Testis (tissue), 5 donors: ENCODE measurements at places on chromosomes 16 and 17. TPM values are rescaled to one million over a fixed set of nuclear protein-coding genes. Genes with fewer than 3 reads are reported as not detected.

DNA sequence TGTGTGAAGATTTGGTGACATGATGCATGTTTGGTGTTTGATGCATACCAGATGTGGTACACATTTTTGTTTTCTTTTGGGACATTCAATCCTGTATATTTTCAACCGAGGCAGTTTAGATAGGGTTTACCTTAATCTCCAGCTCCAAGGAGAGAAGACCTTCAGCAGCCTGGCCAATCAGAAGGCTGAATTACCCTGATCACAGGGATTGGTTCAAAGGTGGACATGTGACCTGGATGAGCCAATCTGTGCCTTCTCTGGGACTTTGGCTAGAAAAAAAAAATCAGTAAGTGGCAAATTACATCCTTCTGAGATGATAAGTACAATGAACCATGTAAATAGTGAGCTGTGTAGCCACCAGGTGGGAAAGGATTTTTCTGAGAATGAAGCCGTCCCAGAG, 205.1 kb downstream of the SHISA9 start:
- no peak overlapping the region for H3K27ac ChIP-seq
- no peaks in the 10 kb centered on the region for H3K27me3 ChIP-seq
- H3K4me3 ChIP-seq, result no peak overlapping the region
- no peaks in the 10 kb centered on the region for H3K36me3 ChIP-seq

DNA sequence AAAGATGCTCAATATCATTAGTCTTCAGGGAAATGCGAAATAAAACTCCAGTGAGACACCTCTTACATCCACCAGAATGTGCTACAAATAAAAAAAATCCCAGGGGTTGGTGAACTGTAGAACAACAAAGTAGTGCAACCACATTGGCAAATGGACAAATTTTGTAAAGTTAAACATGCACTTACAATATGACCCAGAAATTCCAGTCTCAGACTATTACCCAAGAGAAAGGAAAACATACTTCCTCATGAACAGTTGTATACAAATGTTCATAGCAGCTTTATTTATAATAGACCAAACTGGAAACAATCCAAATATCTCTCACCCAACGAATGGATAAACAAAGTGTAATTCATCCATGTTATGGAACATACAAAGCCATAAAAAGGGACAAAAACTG, 239.5 kb downstream of the ABCC12 start:
- no peaks in the 10 kb centered on the region for H3K36me3 ChIP-seq
- no peak for DNase-seq
- no peak overlapping the region for H3K27ac ChIP-seq
- H3K27me3 ChIP-seq, result no peaks in the 10 kb centered on the region

DNA sequence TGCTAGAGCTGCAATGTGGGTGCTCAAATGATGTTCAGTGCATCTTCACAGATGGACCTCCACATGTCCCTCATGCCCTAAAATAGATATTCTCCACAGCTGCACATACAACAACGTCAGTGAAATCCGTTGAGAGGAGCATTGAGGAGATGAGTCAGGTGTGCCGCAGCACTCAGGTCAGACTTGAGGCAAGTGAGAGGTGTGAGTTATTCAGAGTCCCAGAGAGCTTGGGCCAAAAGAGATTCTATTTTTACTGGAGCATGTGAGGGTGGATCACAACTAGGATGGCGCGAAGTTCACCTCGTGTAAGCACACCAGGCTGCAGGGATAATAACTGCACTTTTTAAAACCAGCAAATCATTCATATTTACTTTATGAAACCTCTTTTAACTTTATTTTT, 645.3 kb downstream of the MAF start:
- H3K4me3 ChIP-seq, result no peak overlapping the region
- H3K27ac ChIP-seq, result no peak overlapping the region
- no peaks in the 10 kb centered on the region for H3K36me3 ChIP-seq
- no peaks in the 10 kb centered on the region for H3K27me3 ChIP-seq
- DNase-seq, result no peak

- H3K4me1 ChIP-seq, result no peaks in the 10 kb centered on the region
- H3K36me3 ChIP-seq, result no peaks in the 10 kb centered on the region
- H3K4me3 ChIP-seq, result no peak overlapping the region
- no peaks in the 10 kb centered on the region for H3K27me3 ChIP-seq
Observed at GRCh38 chr17:3766779-3767178, 34.2 kb downstream of the ITGAE start.

GRCh38 chr17:79619196-79619595, 8.3 kb upstream of the RBFOX3 start:
- no peak overlapping the region for H3K4me3 ChIP-seq
- H3K4me1 ChIP-seq, result no peaks in the 10 kb centered on the region
- no peaks in the 10 kb centered on the region for H3K27me3 ChIP-seq

DNA sequence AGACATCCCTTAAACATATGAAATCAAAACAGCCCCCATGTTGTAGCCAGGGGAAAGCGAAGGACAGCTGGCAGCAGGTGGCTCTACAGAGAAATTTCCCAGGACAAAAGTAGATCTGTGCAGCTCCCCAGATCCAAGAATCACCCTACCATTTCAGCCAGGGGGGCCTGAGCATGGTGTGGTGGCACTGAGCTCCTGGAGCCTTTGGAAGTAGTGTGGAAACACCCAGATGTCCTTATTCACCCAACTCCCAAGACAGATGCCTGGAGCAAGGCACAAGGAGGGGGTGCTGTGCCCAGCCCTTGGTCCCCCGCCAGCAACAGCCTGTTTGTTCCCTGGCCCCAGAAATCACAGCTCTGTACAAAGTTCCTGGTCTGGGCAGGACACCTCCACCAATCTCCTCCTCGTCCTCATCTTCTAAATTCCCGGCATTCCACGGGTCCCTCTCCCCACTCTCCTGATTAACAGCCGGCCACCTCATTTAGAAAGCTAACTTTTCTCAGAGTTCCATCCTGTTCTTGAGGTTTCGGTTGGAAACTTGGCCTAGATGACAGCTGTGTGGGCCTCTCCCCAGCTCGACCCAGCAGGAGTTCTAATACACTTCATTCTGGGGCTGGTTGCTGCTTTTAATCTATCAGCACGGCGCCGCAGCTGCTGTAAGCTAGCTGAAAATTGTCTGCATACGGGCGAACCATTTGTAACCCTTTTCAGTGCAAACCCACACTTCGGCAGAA, 191.1 kb downstream of the C16orf78 start:
- DNase-seq, result no peak
- H3K27ac ChIP-seq, result peak overlapping the region; percentile 73
- no peaks in the 10 kb centered on the region for H3K36me3 ChIP-seq

GRCh38 chr16:50741225-50741780, 583 bp upstream of the CYLD start:
- no peaks in the 10 kb centered on the region for H3K27me3 ChIP-seq
- H3K4me1 ChIP-seq, result no peaks in the 10 kb centered on the region
- peak overlapping the region; percentile 90 for H3K4me3 ChIP-seq
- H3K36me3 ChIP-seq, result no peaks in the 10 kb centered on the region

- no peaks in the 10 kb centered on the region for H3K27me3 ChIP-seq
- peak; percentile 23 for DNase-seq
- no peaks in the 10 kb centered on the region for H3K36me3 ChIP-seq
Observed at GRCh38 chr17:46878055-46878454, 26.7 kb downstream of the WNT9B start.

DNA sequence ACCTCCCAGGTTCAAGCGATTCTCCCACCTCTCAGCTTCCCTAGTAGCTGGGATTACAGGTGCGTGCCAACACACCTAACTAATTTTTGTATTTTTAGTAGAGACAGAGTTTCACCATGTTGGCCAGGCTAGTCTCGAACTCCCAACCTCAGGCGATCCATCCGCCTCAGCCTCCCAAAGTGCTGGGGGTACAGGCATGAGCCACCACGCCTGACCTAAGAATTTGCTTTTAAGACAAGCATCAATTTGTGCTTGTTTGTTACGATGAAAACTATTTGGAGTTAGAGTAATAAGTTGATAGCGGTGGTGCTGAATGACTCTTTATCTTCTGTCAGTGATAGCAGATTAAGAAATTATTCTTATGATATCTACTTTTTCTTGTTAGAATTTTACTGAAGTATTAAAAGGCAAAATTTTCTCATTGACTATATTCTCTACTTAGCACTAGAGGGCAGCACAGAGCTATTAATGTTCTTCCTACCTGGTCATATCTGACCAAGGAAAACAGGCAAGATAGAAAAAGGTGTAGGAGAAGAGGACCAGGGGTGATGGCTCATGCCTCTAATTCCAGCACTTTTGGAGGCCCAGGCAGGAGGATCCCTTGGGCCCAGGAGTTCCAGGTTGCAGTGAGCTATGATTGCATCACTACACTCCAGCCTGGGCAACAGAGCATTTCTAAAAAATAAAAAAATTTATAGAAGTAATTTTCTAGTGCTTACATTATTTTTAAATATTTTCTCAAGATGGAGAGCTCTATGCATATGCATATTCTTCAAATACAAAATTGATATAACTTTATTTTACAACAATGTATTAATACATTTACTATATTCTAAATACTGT, 24.5 kb downstream of the STXBP4 start:
- no peaks in the 10 kb centered on the region for H3K27me3 ChIP-seq
- DNase-seq, result no peak
- no peaks in the 10 kb centered on the region for H3K36me3 ChIP-seq
- no peak overlapping the region for H3K27ac ChIP-seq
- H3K4me3 ChIP-seq, result no peak overlapping the region
- no peaks in the 10 kb centered on the region for H3K4me1 ChIP-seq

GRCh38 chr16:75152635-75153034, 4.3 kb downstream of the ZFP1 start:
- no peaks in the 10 kb centered on the region for H3K36me3 ChIP-seq
- no peak overlapping the region for H3K4me3 ChIP-seq
- H3K27ac ChIP-seq, result no peak overlapping the region
- DNase-seq, result no peak

DNA sequence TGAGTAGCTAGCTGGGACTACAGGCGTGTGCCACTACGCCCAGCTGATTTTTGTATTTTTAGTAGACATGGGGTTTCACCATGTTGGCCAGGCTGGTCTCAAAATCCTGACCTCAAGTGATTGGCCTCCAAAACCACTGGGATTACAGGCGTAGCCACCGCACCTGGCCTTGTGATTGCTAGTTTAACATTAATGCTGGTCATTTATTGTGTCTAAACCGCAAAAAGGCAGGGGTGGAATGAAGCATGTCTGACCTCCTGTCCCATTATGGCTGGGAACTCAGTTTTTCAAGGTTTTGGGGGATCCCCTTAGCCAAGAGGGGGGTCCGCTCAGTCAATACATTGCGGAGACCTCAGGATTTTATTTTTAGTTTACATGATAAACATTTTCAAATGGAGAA, 10.7 kb upstream of the CNGB1 start:
- no peak overlapping the region for H3K4me3 ChIP-seq
- no peak for DNase-seq
- H3K27ac ChIP-seq, result no peak overlapping the region
- no peaks in the 10 kb centered on the region for H3K27me3 ChIP-seq
- H3K36me3 ChIP-seq, result no peaks in the 10 kb centered on the region

GRCh38 chr16:67718668-67719047, 458 bp downstream of the GFOD2 start:
- DNase-seq, result peak; percentile 20
- H3K36me3 ChIP-seq, result no peaks in the 10 kb centered on the region
- H3K27ac ChIP-seq, result peak overlapping the region; percentile 90
- no peaks in the 10 kb centered on the region for H3K27me3 ChIP-seq
- peak overlapping the region; percentile 87 for H3K4me3 ChIP-seq

GRCh38 chr16:79897453-79898146, 297.1 kb upstream of the MAF start:
- no peaks in the 10 kb centered on the region for H3K27me3 ChIP-seq
- no peaks in the 10 kb centered on the region for H3K4me1 ChIP-seq
- peak; percentile 26 for DNase-seq
- H3K27ac ChIP-seq, result no peak overlapping the region

GRCh38 chr16:70770626-70771552, 30.1 kb downstream of the VAC14 start:
- no peak overlapping the region for H3K27ac ChIP-seq
- no peaks in the 10 kb centered on the region for H3K36me3 ChIP-seq

GRCh38 chr17:42312285-42313130, 24.2 kb downstream of the STAT5A start:
- peak overlapping the region; percentile 82 for H3K27ac ChIP-seq
- peak overlapping the region; percentile 29 for H3K4me3 ChIP-seq
- H3K36me3 ChIP-seq, result no peaks in the 10 kb centered on the region
- H3K27me3 ChIP-seq, result no peaks in the 10 kb centered on the region

DNA sequence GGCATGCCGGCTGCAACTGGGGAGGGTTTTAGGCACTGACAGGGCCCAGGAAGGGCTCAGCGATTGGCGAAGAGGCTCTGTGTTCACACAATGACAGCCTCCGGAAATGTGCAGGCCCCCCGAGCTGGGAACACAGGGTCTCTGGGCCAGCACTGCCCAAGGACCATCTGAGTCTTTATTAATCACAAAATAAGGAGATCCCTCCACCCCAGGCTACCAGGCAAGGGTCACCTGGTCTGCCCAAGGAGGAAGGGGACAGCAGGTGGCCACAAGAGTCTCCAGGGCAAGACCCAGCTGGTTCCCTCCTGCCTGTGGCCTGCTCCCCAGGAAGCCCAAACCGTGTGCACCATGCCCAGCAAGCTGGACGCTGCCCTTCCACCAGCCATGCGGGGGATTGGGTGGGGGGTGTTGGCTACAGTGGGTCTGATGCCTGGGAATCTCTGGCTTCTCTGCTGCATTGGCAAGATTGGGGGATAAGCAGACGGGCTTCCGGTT, 52.1 kb upstream of the TNRC6C start:
- H3K36me3 ChIP-seq, result no peaks in the 10 kb centered on the region
- H3K4me3 ChIP-seq, result no peak overlapping the region
- DNase-seq, result no peak
- no peak overlapping the region for H3K27ac ChIP-seq
- peaks cover 3% of the 10 kb centered on the region for H3K4me1 ChIP-seq

DNA sequence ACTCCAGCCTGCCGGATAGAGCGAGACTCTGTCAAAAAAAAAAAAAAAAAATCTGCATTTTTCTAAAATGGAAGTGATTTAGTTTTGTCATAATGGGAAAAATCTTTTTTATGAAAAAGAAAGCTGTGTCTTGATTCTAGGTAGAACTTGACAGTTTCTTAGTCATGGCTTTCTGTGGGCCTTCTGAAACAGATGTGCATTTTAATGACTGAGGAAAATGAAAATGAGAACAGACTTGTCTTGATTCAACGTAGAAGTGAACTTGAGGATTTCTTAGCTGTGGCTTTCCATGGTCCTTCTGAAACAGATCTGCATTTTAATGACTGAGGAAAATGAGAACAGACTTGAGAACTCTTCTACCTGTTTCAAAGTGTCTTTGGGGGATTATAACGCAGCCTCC, 171.7 kb downstream of the VPS53 start:
- no peak overlapping the region for H3K27ac ChIP-seq
- no peaks in the 10 kb centered on the region for H3K36me3 ChIP-seq
- DNase-seq, result no peak
- H3K4me3 ChIP-seq, result no peak overlapping the region

GRCh38 chr17:68460715-68461114, 3.4 kb upstream of the WIPI1 start:
- no peaks in the 10 kb centered on the region for H3K27me3 ChIP-seq
- H3K27ac ChIP-seq, result no peak overlapping the region
- H3K4me3 ChIP-seq, result no peak overlapping the region
- DNase-seq, result no peak
- H3K4me1 ChIP-seq, result peaks cover 19% of the 10 kb centered on the region

GRCh38 chr17:46771561-46772474, 46.7 kb downstream of the WNT3 start:
- H3K27ac ChIP-seq, result peak overlapping the region; percentile 56
- H3K36me3 ChIP-seq, result no peaks in the 10 kb centered on the region
- peak overlapping the region; percentile 51 for H3K4me3 ChIP-seq
- DNase-seq, result no peak

Gene MAPT
- total RNA-seq, result 5.0 TPM

Gene P2RX1
- total RNA-seq, result 15.2 TPM

Gene MYADML2
- total RNA-seq, result 0.25 TPM

Gene TMEM219
- total RNA-seq, result 160 TPM

Gene HLF
- 14.5 TPM for total RNA-seq

Gene C17orf50
- 102 TPM for total RNA-seq

Gene AGRP
- 1.7 TPM for total RNA-seq

Gene CASKIN1
- 159 TPM for total RNA-seq

Gene GP1BA
- total RNA-seq, result 0.12 TPM

Gene ANKFN1
- total RNA-seq, result 5.1 TPM

Gene PROCA1
- 90.2 TPM for total RNA-seq

Gene PPP1R1B
- 24.3 TPM for total RNA-seq

Gene LSM12
- total RNA-seq, result 74.4 TPM

Gene ZMYND15
- total RNA-seq, result 25.2 TPM
